Kidney capillary endothelial cell (primary cell): ENCODE measurements at places on chromosomes 11 and 22.
A peak's percentile ranks its signal among the peaks of the same experiment; 100 is the strongest.

- no peak for DNase-seq
Observed at GRCh38 chr11:116535994-116536393, 236.8 kb downstream of the BUD13 start.

DNA sequence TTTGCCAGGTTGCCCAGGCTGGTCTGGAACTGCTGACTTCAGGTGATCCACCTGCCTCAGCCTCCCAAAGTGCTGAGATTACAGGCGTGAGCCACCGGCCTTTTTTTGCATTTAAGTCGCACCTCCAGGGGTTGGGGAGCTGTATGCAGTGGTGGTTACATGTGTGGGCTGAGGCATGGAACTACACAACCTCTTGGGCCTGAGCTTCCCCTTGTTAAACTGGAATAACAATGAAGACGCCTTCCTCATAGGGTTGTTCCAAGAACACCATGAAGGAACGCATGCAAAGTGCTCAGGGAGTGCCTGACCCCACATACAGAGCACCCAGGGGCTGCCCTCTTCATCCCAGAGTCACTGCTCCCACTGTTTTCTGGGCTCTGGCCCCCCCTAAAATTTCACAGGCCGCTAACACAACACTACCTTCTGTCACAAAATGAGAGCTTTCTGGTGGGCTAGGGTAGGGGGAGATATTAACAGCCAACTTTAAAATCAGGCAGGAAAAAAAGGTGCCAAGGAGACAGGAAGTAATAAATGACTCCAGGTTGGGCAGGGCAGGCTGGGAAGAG lies 1.3 kb upstream of the FAM118A start:
- no peak for DNase-seq

GRCh38 chr11:36093548-36093947 lies 149.7 kb downstream of the LDLRAD3 start:
- no peak for DNase-seq

DNA sequence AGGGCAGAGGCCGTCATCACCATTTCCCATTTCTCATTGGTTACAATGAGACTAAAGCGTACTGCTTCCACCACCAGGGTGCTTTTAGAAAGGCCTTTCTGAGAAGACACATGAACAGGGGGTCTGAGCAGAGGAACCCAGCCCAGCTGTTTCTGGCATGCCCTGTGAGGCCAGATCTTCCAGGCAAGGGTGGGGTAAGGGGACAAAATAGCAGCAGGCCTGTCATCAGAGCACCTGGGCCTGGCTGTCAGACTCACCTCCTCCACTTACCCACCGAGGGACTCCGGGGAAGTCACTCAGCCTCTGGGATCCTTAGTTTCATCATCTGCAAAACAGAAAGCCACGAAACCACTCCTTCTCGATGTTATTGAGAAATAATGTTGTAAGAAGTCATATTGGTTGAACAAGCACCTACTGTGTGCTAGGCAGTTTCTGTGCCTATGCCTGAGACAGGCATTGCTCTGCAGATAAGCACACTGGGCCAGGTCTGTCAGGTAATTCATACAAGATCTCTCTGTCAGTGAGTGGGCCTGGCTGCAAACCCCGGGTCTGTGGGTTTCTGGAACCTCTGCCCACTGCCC lies 8.8 kb upstream of the WNT11 start:
- no peak for DNase-seq

- no peak for DNase-seq
Observed at GRCh38 chr11:81839976-81840375, 893.7 kb downstream of the FAM181B start.

DNA sequence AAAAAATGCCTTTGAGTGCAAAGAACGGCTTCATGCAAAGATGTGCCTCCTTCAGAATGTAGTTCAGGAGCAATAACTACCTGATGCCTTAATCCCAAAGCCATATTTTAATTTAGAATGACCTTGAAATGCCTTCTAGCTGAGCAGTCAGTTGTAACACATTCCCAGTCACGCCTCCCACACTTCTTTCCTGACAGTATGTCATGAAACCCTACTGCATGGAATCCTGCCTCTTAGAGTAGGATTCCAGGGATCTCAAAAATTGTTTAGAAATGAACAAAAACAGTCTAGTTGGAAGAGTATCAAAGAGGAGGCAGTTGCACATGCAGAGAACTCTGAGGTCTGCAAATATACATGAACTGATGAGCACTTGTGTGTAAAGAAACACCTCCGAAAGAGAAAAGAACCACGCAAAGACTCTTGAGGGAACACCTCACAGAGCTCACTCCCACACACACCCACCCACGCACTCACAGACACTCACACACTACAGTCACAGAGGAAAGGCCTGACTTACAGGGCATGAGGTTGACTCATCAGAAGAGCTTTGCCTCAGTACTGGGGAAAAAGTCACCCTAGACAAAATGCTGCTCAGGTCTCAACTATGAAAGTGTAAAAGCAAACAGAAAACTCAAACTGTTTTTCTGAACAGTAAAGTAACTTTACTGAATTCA lies 77.4 kb downstream of the GGTLC2 start:
- DNase-seq, result peak; percentile 21

- no peak for DNase-seq
Observed at GRCh38 chr11:77669848-77670511, 32.4 kb upstream of the CLNS1A start.

GRCh38 chr22:21014726-21015465 lies at the start of gene P2RX6:
TSS of gene P2RX6 (plus strand) at chr22:21015165. CDS start at chr22:21015175, 10 bp downstream.
- DNase-seq, result peak; percentile 13

DNA sequence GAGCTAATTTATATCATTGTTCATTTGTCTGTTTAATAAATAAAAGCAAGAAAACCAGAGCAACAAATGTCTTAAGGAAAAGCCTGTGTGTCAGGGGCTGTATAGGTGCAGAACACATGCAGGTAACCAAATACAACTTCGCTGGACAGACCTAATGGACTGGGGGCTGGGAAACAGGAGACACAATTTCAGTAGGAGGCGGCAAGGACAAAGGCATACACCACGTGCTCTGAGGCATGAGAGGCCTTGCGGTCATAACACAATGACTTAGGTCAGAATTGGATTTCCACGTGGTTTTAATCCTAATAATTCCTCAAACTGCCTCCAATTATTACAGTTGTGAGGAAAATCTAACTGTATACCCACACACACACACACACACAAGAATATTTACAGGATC lies 8.7 kb upstream of the GLB1L3 start:
- DNase-seq, result no peak

DNA sequence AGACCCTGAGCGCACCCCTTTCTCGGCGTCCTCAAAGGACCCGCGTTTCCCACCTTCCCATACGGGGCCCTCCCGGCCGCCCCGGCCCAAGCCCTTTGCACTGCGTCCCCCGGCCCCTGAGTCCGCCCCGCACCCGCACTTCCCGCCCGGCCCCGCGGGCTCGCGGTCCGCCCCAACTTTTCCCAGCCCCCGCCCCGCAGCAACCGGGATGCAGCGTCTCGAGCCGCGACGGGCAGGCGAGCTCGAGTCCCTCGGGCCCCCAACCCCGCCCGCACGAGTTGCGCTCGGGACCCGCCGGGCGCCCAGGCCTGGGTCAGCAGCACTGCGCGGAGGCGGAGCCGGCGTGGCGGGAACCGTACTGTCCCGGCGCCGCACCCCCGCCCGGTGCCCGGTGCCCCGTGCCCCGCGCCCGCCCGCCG lies 371 bp downstream of the SMCO4 start:
- no peak for DNase-seq

DNA sequence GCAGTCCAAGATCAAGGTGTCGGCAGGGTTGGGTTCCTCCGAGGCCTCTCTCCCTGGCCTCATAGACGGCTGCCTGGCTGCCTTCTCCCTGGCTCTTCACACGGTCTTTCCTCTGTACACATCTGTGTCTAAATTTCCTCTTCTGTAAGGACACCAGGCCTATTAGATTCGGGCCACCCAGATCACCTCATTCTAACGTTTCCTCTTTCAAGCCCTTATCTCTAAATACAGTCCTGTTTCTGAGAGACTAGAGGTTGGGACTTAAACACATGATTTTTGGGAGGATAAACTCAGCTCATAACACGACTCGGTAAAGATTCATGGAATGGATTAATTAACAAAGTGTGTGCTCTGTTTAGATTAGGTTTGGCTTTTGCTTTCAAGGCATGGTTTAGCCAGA lies 136.0 kb upstream of the SORL1-AS1 start:
- no peak for DNase-seq

GRCh38 chr11:72313912-72314598 lies 70.1 kb upstream of the PHOX2A start:
- DNase-seq, result no peak

GRCh38 chr22:38843657-38844314 lies at the start of gene NPTXR:
TSS of gene NPTXR (minus strand) at chr22:38844028.
- peak; percentile 42 for DNase-seq

DNA sequence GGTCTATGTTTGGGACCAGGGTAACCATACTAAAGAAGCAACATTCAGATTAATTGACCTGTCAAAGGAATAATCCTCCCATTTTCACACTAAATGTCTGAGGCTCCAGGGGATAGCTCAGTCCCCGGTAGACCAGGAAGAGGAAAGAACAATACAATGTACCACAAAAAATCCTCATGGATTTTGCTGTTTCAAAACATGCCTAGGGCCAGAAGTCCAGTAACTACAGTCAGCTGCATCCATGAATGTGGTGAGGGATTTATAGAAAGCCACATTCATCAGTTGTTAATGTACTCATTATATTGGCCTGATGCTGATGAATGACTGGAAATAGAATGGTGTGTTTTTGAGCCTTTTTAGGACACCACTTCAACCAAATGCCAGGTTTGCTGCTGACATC lies 6.9 kb upstream of the ETS1 start:
- no peak for DNase-seq

- no peak for DNase-seq
Observed at GRCh38 chr11:17777086-17777737, 42.6 kb downstream of the KCNC1 start.

DNA sequence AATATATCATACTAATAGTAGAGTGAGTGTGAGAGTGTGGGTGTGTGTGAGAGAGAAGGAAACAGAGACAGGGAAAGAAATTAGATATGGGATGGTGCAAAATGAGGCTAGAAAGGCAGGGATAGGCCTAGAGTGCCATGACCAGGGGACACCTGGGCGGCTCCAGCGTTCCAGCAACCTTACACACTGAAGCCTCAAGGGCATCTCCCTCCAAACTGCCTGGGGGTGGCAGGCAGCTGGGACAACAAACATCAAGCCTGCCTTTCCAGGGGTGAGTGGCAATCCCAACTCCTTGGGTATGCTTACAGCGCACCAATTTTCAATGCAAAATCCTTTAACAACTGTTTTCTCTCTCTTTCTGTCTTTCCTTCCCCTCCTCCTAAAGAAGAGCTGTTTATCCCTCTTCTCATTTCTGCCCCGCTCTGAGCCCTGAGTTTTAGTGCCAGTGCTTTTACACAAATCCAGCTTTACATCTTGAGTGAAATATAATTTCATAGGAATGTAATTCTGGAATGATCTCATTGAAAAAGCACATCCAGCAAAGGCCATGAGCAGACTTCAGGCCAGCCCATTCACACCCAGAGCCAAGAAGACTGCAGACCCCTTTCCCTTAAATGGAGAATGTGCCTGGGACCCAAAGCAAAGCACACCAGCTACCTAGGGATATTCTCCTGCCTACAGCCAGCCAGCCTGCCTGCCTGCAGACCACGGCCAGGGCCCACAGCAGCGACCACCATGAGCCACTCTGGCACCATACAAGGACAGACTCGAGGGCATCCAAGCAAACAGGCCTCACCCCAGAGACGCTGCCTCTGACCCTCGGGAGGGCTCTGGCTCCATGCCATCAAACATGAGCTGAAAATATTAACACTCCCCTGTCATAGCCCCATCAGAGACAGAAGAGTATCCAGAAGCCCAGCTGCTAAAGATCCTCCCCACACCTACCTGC lies 90.3 kb downstream of the RPL27A start:
- DNase-seq, result no peak

GRCh38 chr11:94602430-94603372 lies 35.5 kb downstream of the PIWIL4 start:
- no peak for DNase-seq

DNA sequence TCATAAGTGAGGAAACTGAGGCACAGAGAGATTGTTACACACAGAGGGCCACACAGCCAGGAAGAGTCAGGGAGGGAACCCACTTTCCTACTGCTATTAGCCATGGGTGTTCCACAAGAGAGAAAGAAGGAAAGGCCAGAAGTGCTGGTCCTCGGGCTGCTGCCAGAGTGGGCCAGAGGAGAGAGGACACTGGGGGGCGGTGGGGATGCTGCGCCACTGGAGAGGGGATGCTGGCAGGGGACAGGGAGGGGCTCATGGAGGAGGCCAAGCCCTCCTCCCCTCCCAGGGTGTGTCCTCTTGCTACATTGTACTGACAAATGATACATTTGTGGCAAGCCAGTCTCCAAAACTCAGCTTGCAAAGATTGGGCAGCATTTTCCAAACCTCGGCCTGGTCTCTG lies 9.9 kb downstream of the IL10RA start:
- DNase-seq, result no peak

GRCh38 chr22:19579115-19579811 lies 55.1 kb upstream of the CLDN5 start:
- DNase-seq, result no peak

DNA sequence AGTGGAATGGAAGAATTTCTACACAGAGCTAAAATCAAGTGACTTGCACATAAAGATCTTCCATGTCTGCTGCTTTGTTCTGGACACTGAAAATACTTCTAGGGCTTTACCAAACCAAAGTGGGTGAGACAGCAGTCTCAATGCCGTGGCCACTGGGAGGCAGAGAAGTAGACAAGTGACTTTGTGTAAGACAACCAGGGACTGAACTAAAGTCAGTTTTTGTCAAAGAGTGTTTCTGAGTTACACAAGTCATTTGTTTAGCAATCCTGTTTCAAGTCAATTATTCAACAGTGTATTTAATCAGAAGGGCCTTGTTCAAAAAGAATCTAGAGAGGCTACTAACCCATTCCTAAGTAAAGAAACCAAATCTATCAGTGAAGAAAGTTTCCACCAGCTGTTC lies 46.6 kb downstream of the TCP11L1 start:
- no peak for DNase-seq

GRCh38 chr22:29693671-29694070 lies 26.1 kb upstream of the CABP7 start:
- no peak for DNase-seq

- DNase-seq, result no peak
Observed at GRCh38 chr22:45683680-45684079, 12.0 kb downstream of the ATXN10 start.

DNA sequence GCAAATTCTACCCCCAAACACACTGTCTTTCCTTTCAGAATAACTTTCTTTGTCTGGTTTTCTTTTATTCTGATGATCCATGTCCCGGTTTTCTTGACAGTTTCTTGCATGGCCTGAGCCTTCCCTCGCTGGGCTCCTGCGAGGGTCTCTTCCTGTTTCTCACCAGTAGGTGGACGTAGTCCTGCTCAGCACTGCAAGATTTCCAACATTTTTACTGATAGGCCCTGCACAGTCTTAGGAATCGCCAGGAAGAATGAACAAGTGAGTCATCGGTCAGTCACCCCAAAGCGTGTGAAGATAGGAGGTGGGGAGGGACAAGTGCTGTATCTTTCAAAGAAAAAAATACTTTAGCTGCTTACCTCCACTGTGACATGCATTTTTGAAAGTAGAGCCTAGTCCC lies 16.9 kb upstream of the KIRREL3 start:
- DNase-seq, result peak; percentile 80

GRCh38 chr11:95739108-95739938 lies 50.3 kb downstream of the FAM76B start:
- DNase-seq, result no peak

GRCh38 chr11:7894251-7894650 lies 36.8 kb downstream of the OR10A6 start:
- DNase-seq, result no peak
